ENCODE measurements at places on chromosomes 2 and 18. TPM values are rescaled to one million over a fixed set of nuclear protein-coding genes. Genes with fewer than 3 reads are reported as not detected.

Gene TSHZ1
- 14.3 TPM for total RNA-seq

Gene OSBPL6
- total RNA-seq, result 6.7 TPM

Gene SLC14A1
- not detected for total RNA-seq

Gene LIMS3
- total RNA-seq, result 34.9 TPM

Gene CRYBA2
- total RNA-seq, result not detected

Gene COL6A3
- 25.7 TPM for total RNA-seq

Gene CDH20
- not detected for total RNA-seq

All from vein endothelial cell (primary cell).